ENCODE measurements at places on chromosomes 6 and 20.

- no peak for DNase-seq
Measured at GRCh38 chr6:1605893-1606779, 3.6 kb upstream of the FOXC1 start.

DNA sequence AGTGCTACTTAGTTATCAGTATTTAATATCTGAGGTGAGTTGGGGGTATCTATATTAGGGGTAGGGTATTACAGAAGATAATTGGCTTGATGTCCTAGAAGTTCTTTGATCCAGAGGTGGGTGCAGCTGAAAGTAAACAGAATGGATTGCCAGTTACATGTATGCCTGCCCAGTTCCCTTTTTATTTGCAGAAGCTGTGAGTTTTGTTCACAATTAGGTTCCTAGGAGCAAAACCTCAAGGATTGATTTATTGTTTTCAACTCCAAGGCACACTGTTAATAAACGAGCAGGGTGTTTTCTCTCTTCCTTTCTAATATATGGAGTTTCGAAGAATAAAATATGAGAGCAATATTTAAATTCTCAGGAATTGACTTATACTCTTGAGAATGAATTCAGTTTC is 129.0 kb downstream of the SULF2 start:
- no peak for DNase-seq

DNA sequence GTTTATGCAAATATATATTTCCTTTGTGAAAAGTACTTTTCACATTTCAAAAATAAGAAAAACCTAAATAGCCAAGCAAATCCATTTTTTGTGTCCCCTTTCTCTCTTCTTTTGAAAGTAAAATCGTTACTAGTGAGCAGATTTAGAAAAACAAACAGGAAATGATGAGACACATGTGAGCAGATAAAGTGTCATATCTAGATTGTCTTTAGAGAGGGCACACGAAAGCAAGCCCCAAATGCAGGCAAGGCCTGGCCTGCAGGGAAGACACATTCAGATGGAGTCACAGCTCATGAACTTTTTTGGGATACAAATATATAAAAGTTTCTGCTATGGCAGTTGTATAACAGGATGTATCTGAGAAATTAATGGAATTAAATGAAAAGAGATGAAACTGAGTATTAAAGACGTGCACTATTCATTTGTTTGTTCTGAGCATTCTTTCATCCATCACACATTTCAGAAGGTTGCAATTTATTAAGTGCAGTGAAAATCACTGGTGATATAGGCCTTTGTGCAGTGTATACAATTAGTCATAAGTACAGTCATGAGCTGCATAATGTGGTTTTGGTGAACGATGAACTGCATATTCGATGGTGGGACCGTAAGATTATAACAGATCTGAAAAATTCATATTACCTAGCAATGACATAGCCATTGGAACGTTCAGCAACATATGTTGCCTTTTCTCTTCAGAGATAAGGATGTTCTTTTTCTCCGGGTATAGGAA is 101.4 kb downstream of the PACRG start:
- DNase-seq = no peak

GRCh38 chr6:154122195-154122925 is 83.3 kb downstream of the OPRM1 start:
- no peak for DNase-seq

- no peak for DNase-seq
Measured at GRCh38 chr6:22783931-22784330, 214.6 kb downstream of the HDGFL1 start.

DNA sequence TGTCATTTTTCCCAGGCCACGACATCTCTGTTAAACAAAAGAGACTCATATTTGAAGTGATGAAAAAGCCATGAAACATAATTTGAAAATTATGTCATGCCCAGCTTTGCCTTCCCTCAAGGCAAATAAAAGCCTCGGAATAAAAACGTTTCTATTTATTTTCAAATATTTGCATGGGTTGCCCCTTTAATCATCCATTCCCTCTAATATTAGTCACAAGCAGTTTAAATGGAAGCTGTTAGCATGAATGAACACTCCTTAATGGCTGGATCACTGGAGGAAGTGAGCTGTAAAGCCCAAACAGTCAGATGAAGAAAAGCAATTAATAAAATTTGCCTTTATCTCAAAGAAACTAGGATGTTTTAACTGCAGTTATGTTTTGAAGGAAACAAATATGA is 69.3 kb upstream of the STMND1 start:
- no peak for DNase-seq

Data from activated naive CD4-positive, alpha-beta T cell treated with anti-CD3 and anti-CD28 coated beads, Interleukin-2, amount 50 U/mL, for 16 hours (primary cell).